Stimulated activated CD4-positive, alpha-beta T cell treated with anti-CD3 and anti-CD28 coated beads, Interleukin-1b, Interleukin-23, amount 100 ng/mL, for 48 hours (primary cell): ENCODE measurements at places on chromosomes 16 and 17.

DNA sequence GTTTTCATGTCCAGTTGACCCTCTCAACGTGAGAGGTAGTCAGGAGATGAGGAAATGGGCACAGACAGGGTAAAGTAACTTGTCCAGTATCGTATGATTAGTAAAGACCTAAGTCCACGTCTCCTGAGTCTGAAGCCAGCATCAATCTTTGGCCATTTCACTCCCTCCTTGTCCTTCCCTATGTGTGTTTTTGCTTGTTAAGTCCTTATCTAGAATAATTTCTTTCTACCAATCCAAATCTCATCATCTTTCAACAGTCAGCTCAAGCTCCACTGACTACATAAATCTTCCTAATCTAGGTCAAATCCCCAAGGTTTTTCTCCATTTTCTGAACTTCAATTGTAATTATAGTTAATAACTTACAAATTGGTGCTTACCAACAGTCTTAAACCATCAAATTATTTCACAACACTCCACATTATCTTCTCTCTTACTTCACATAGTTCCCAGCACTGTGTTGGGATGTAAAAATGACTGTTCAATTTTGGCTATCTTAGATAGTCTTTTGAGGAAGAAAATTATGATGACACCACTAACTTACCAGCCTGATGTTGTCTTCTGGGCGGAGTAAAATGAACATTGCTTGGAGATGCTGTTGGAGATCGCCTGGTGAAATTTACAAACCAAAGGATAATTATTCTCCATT lies 72.3 kb upstream of the CORO6 start:
- no peak for DNase-seq

DNA sequence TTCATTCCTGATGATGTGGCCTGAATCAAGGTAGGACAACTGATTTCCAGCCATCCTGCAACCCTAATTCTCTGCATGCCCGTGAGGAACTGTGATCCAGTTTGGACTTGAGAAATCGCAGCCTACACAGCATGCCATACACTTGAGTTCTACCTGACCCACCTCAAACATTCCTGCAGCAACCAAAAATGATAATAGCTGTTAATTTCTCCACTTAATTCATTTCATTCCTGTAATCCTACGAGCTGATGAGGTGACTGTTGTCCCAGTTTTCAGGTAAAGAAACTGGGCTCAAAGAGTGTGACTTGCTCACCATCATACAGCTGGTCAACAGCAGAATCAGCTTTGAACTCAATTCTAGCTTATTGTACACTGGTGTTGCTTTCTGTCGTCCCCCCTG lies 2.2 kb upstream of the GAS7 start:
- DNase-seq, result no peak

DNA sequence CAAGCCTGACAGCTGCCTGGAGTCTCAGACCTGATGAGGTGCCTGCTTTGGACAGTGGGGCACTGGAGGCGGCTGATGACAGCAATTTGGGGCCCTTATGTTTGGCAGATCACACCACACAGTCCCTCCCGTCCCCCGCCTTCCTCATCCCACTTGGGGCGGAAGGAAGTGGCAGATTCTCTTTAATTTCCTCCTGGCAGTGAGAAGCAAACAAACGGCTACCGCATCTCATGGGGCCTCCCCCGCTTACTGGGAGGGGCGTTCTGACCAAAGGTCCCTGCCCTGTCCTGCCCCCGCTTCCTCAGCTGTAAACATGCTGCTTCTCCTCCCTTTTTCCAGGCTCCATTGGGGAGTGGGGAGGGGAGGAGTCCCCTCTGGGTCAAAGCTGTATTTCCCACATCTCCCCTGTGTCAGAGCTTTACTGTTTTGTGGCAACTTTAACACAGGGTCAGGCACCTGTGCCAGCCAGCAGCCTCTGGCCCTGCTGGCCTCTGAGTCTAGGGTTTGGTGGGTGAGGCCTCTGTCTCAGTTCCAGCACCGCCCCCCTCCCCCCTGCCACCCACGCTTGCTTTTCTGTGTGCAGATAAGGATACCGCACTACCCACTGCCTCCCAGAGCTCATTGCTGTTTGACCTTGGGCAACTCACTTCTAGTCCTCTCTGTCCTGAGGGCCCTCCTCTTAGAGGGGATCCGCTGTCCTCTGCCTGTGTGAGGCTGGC lies 5.4 kb upstream of the NFATC3 start:
- DNase-seq, result peak; percentile 72

GRCh38 chr16:74718140-74718539 lies 17.5 kb upstream of the MLKL start:
- no peak for DNase-seq

DNA sequence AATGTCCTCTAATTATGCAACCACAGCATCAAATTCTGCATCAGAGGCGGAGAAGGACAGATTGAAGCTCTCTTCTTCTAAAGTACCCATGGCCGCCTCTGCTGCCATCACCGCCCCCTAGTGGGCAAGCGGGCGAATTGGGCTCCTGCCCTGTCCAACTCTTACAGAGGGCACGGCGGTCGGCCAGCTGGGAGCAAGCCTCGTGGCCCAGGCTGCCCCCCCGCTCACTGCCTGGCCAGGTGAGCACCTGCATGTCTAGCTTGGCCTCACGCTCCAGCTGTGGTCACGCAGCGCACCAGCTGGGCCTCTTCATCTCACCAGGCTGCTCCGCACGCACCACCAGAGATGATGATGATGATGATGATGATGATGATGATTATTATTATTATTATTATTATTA lies 146.1 kb upstream of the TOM1L1 start:
- peak; percentile 1 for DNase-seq

- no peak for DNase-seq
Observed at GRCh38 chr17:76111956-76112355, 8.4 kb upstream of the EXOC7 start.

GRCh38 chr17:29573558-29573869 lies 5.0 kb downstream of the TP53I13 start:
- DNase-seq, result no peak

DNA sequence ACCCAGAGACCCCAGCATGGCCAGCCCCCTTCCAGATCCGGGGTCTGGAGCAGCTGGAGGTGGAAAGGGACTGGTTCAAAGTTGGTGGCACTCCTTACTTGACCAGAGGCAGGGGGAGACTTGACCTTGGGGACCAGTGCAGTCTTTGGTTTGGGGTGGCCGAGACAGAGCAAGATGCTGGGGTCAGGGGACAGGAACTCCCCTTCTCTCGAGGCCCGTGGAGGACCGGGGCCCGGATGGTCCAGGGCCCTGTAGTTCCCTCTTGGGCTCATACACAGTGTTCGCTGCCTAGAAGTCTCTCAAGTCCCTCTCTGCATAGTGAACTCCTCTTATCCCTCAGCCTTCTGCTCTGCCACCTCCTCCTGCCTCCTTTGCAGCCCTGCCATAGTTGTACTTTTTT lies 601 bp upstream of the PRSS33 start:
- no peak for DNase-seq

- DNase-seq, result no peak
Observed at GRCh38 chr16:47162670-47163420, 19.1 kb upstream of the NETO2 start.

- no peak for DNase-seq
Observed at GRCh38 chr16:85418978-85419491, 194.1 kb upstream of the GSE1 start.

DNA sequence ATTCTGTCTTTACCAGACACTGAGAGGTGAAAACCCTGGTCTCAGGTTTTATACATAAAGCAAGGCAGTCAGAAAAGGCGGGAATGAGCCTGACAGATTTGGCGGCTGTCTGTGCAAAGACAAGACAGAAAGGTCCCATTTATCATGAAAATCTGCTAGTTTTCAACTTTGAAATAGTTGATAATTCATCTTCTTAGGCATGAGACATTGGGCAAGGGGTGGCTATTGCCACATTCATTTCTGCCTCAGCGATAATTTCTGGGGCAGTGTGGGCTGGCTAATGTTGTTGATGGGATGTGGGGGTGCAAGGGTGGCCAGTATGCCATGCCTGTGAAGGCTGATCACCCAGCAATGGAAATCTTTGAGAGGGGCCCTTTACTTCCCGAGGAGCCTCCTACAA lies 173.8 kb upstream of the RPH3AL start:
- no peak for DNase-seq

- DNase-seq, result peak; percentile 41
Observed at GRCh38 chr17:27469256-27469655, 13.0 kb downstream of the KSR1 start.

GRCh38 chr16:30574678-30575077 lies 3.2 kb upstream of the ZNF688 start:
- no peak for DNase-seq

- no peak for DNase-seq
Observed at GRCh38 chr17:72538901-72539352, 418.1 kb downstream of the SOX9 start.

DNA sequence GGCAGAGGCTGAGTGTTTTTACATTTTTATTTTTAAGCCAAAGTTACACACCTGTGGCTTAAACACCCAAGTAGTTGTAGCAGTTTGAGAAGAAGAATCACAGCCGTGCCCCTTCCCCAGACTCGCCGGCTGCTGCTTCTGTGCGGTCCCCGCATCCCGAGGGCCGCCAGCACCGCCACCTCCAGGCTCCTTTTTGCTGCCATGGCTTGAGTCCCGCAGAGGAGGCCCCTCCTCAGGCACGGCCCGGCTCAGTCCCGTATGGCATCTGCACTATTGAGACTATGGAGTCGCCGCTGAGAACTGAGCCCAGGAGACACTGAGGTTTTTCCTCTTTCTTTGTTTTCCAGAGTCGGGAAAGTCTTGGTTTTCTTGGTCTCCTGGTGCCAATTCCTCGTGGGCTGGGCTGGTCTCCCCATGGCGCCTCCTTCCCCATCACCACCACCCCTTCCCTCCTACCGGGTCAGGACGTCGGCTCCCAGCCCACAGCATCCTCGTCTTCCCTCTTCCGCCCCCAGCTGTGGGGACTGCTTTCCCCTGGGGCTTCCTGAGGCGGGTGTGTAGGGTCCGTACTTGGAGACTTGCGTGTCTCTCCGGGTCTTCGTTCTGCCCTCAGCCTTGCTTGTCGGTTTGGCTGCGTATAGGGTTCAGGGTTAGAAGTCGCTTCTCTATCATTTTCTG lies 32.6 kb upstream of the CDH15 start:
- no peak for DNase-seq

- DNase-seq, result no peak
Observed at GRCh38 chr17:83127431-83128160, 48.2 kb downstream of the METRNL start.

GRCh38 chr17:57559226-57559625 lies 185.9 kb downstream of the CCDC182 start:
- no peak for DNase-seq

GRCh38 chr17:74165797-74166365 lies 37.6 kb upstream of the RPL38 start:
- no peak for DNase-seq
